GM04504 (cell line): ENCODE measurements at places on chromosomes 1 and 21.

DNA sequence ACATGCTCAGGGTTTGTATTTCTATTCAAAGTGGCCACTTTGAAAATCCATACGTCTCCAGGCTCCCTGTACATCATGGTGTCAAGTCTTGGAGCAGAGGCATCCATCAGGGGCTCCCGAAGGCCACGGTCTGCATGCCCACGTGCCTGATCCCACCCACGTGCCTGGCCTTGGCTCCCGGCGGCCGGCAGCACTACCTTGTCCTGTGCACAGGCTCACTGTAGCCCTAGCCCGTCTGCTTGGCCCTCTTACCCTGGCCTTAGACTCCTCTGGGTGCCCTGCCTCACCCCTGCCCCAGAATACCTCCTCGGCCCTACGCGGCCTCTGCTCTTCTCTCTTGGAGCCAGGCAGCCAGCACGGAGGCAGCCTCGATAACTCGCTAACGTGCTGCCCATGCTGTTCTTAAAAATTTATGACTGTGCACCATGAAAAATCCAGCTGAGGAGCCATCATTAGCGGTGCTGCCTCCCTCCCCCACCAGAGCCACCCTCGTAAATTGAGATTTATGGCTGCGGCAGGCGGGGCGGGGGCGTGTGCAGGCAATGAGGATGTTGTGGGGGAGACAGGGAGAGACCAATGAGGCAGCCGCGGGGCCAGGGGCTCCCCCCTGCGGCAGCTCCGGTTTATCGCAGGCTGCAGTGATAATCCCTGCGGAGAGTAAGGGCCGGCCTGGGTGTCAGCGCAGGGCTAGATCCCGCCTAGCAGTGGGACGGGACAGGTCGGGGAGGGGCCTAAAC, 24.6 kb downstream of the DMAP1 start:
- peak; percentile 82 for DNase-seq

GRCh38 chr1:203549309-203549708, 55.4 kb downstream of the OPTC start:
- no peak for DNase-seq

- no peak for DNase-seq
Measured at GRCh38 chr21:39510240-39510639, 58.5 kb downstream of the SH3BGR start.

DNA sequence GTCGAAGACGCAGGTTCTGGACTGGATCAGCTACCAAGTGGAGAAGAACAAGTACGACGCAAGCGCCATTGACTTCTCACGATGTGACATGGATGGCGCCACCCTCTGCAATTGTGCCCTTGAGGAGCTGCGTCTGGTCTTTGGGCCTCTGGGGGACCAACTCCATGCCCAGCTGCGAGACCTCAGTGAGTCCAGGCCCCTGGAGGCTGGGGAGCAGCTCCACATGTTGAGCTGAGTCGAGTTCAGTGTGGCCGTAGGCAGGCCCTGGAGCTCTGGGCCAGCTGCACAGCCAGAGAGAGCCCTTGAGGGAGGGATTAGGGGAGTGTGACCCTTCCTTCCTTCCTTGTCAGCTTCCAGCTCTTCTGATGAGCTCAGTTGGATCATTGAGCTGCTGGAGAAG, 1.6 kb downstream of the ELF3 start:
- no peak for DNase-seq

DNA sequence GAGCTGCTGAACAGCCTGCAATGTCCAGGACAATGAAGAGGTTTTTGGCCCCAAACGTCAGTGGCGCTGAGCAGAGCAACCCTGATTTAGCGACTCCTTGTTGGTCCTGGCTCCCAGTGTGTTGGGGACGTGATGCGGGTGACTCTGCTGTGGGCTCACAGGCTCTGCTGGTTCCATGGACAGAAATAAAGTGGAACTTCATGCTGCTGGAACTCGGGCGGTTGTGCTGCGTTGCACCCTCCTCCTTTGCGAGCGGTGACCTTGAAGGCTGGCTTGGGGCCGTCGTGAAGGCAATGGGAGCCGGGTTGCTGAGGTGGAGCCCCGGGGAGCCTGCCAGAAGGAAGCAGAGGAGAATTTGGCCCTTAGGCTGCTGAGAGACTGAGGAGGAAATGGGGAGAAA, 122.6 kb upstream of the C1orf174 start:
- DNase-seq, result no peak

GRCh38 chr1:78015148-78015547, 10.4 kb downstream of the DNAJB4 start:
- no peak for DNase-seq

- no peak for DNase-seq
Measured at GRCh38 chr1:185404907-185405568, 88.0 kb upstream of the IVNS1ABP start.

DNA sequence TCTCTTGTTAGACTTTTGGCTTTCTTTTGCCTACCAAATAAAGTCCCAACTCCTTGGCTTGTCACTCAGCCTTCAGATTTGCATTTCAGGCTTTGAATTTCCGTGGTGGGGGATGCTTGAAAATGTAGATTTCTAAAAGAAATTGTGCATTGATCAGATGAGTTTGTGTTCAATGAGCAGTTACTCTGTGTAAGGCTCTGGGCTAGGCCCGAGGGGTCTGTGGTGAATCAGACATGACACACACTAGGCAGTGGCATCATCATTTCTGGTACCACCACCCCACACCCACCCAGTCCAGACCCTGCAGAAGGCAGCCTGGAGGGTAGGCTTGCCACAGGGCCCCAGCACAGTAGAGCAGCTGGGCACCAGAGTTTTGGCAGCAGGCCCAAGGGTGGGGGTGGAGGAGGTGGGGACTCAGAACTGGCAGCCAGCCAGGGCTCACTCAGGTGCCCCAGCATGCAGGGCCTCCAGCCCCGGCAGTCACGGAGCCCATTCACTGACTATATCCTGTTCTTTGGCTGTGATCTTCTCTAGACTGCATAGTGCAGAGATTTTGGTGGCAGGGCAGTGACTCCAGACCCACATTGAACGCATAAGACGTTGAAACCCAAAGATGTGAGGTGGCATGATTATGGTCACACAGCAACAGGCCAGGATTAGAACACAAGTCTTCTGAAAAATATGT, 97.2 kb upstream of the ARTN start:
- DNase-seq, result no peak

DNA sequence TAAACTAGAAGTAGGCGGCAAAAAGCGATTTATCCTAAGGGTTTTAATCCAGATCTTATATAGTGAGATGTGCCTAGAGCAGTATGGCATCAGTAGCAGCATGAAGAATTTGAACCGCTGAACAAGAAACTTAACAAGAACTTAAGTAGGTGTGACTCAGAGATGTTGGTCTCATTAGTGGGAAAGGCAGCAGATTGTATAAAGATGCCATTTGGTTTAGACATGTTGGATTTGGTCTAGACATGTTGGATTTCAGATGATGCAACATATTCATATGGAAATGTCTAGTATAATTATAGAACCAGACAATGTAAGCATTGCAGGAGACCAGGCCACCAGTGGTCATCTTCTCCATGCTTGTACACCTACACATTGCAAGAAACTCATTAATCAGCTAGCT, 42.1 kb upstream of the ZP4 start:
- no peak for DNase-seq

DNA sequence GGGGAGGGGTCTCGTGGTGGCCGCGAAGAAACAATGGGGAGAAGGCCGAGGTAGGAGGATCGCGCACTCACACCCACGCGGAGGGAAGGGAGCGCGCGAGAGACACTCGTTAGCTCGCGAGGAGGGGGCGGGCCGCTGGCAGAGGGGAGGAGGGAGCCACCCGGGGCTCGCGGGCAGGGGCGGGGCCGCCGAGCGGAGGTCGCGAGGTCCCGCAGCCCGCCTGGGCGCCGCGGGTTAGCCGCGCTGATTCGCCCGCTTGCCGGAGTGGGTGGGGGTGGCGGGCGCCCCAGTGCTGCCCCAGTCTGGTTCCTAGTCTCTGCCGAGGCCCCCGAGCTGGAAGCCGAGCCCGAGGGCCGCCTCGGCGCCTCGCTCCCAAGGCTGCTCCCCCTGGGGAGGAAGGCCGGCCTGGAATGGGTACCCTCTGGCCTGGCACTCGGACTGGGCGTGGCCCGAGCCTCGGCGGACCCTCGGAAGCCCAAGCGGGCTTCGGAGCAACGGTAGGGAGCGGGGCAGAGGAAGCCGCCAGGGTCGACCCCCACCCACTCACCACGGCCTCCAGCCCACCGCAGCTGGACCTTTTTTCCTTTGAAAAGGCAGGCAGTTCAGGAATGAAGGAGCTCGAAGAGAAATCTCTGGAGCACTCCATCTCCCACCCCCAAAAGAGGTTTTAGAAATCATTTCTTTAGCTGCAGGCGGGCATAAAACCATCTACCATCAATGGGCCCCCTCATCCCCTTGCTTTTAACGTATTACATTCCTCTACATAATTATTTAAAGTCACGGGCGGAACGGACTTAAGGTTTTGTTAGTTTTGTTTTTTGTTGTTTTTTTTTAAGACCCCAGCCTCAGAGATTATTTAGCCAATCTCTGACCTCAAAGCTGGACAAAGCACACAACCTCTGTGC, 722 bp upstream of the TUT4 start:
- peak; percentile 69 for DNase-seq

GRCh38 chr1:161200992-161201835, 953 bp upstream of the NDUFS2 start:
- no peak for DNase-seq

GRCh38 chr1:180631766-180632325, at the start of gene XPR1:
Gene XPR1, plus strand, starts transcription at chr1:180632022. Its CDS starts 180 bp downstream, at chr1:180632202.
- peak; percentile 98 for DNase-seq

DNA sequence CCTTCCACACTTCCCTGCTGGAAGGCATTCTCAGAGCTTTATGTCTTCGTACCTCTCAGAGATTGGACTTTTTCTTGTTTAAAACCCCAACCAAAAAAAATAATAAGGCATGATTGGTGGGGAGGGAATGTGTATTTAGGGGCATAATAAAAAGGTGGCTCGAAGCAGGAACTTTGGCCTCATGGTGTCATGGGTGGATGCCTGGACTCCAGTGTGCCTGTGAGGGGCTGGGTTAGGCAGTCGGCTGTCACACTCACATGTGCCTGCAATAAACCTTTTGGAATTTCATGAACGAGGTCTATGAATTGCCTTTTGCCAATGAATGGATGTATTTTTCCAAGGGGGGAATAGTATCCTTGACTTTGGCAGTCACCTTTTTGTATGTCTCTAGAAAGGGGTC, 131.3 kb downstream of the EDEM3 start:
- DNase-seq, result no peak

GRCh38 chr1:205477759-205478247, 22.0 kb upstream of the BLACAT1 start:
- peak; percentile 17 for DNase-seq

DNA sequence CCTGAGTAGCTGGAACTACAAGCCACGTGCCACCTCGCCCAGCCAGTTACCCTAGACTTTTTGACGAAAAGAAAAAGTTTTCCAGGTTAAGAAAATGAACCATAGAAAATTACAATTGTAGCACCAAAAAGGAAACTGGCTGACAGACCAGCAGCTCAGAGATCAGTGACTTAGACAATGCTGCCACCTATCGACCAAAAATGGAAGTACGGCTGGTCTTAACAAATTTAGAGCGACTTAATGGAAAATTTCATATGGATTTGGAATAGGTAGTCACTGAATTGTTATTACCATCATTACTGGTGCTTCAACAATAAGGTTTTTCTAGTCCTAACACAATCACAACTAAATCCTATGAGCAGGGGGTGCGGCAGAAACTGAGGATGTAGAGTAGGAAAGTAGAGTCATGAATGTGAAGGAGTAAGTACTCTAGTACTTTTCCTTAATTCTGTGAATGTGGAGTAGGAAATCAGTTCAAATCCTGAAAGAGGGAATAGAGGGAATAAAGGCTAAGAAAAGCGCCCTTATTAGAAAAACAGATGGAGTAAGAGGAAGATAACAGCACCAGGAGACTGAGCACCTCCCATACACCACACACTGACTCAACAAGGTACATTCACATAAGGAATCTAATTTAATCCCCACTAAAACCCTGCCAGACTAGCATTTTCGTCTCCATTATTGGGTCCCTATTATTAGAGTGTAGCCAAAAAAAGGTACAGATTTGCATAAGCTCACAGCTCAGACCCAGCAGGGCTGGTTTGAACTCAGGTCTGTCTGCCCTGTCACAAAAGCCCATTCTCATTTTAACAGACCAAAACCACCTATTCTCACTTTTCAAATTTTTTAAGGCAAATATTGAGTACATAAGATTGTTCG, 37.9 kb upstream of the MGST3 start:
- no peak for DNase-seq

- no peak for DNase-seq
Measured at GRCh38 chr1:26067432-26067911, at the start of gene TRIM63. Gene TRIM63, minus strand, starts transcription at chr1:26067630. Its CDS starts 136 bp downstream, at chr1:26067494.

- no peak for DNase-seq
Measured at GRCh38 chr1:239389703-239390102, 3.3 kb downstream of the CHRM3 start.

GRCh38 chr21:20644552-20644951, 353.7 kb upstream of the NCAM2 start:
- no peak for DNase-seq

GRCh38 chr21:38219049-38219628, 37.7 kb upstream of the KCNJ15 start:
- peak; percentile 39 for DNase-seq

GRCh38 chr1:6999826-7000225, 214.6 kb downstream of the CAMTA1 start:
- DNase-seq, result no peak

DNA sequence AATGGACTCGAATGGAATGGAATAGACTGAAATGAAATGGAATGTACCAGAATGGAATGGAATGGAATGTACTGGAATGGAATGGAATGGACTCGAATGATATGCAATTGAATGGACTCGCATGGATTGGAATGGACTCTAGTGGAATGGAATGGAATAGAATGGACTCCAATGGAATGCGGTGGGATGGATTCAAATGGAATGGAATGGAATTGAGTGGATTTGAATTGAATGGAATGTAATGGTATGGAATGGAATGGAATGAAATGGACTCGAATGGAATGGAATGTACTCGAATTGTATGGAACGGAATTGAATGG, 99.6 kb upstream of the FBXO28 start:
- DNase-seq, result no peak

DNA sequence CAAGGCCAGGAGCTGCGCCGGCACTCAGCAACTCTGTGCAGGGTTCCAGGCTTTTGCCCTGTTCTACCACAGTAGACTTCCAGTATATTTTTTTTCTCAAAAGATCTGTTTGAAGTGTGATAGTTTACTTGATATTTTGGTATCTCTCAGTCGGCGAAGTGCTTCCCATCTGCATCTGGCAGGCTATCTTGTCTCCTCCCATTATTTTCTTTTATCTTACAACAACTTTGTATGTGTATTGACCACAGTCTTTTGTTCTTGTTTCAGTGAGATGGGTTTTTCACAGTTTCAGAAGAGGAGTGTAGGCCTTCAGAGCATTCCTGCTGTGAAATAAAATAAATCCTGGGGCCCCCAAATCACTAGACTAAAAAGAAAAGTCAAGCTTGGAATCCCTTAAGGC, 292.9 kb downstream of the PTGER3 start:
- no peak for DNase-seq

- DNase-seq, result no peak
Measured at GRCh38 chr1:160539990-160540858, 17.2 kb upstream of the SLAMF6 start.

- DNase-seq, result no peak
Measured at GRCh38 chr1:40316595-40317393, at the start of gene COL9A2. Gene COL9A2, minus strand, starts transcription at chr1:40317286. Its CDS starts 89 bp downstream, at chr1:40317197.
